ENCODE measurements at places on chromosomes 1 and 21.

- no peak for DNase-seq
These were observed 137.6 kb downstream of the MIS18A start for GRCh38 chr21:32141318-32141633.

DNA sequence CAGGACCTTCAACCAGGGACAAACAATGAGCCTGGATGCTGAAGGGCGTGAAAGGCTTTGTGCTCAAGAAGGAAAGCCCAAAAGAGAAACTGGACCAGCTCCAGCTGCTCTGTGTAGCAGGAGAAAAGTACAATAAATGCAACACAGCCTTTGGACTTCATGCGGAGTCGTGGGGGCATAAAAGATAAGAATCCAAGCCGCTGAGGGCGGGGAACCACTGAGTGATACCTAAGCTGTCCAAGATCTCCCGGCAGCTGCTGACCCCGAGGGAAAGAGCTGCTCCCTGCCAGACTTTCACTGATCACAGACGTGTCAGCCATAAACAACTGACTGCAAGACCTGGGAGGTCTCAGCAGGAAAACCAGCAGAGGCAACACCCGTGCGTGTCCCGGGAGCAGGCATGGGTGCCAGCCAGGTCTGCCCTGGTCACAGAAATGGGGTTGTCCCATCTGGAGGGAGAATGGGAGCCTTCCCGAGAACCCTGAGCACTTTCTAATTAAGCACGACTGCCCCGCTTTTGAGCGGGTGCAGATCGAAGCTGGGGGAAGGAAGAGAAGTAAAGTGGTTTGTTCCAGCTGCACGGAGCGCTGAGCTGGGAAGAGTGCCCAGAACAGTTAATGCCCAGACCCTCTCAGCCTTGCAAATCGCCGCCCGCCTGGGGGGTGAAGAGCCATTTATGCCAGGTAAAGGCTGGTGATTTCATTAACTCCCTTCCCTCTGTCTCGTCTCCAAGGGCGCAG, 68.3 kb upstream of the TARDBP start:
- no peak for DNase-seq

DNA sequence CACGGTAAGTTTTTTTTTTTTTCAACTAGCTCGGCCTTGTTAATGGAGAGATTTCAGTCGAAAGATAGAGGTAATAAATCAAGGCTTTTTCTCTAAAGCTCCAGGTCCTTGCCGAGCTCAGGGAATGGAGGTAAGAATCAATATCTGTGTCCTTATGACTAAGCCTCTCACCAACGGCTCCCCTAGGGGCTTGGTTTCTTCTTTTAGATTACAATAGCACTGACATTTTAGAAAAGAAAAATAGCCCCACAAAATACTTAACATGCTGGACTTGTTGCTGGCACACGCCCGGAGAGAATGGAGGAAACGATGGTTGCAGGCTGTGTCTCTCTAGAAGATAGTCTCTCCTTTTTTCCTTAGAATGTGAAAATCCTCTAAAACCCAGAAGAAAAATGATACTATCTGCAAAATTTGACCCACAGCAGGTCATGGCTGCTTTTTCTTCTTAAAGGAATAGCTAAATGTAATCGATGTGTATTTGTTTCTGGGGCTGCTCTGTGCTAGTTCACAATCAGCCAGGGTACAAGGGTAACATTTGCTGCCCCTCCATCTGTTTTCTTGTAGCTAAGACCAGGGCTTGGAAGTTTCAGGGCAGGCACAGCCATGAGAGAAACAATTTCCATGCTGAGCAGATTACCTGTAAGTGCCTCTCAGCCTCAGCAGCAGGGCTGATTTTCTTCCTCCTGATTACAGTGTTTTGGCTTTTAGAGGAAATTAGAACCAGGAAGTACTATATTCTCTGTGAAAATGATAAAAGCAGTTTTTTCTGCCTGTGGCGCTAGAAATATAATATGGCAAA, 86.2 kb upstream of the GNG12 start:
- no peak for DNase-seq

DNA sequence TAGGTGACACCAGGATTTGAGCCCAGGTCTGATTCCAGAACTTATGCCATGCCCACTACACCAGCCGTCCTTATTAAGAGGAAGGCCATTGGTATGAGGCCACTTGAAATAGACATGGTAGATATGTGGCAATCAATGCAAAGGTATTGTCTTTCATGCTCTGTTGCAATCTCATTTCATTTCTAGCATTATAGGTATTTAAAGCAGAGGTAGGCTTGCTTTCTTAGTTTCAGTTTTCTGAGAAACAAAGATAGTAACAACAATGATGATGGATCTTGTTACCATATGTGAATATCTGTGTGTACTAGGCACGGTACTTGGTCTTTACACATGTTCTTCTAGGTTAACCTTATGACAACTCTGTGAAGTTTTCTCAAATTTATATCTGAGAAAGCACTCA, 113.1 kb downstream of the FGGY start:
- DNase-seq = no peak

- DNase-seq = no peak
These were observed 57.7 kb upstream of the NUF2 start for GRCh38 chr1:163263818-163264655.

DNA sequence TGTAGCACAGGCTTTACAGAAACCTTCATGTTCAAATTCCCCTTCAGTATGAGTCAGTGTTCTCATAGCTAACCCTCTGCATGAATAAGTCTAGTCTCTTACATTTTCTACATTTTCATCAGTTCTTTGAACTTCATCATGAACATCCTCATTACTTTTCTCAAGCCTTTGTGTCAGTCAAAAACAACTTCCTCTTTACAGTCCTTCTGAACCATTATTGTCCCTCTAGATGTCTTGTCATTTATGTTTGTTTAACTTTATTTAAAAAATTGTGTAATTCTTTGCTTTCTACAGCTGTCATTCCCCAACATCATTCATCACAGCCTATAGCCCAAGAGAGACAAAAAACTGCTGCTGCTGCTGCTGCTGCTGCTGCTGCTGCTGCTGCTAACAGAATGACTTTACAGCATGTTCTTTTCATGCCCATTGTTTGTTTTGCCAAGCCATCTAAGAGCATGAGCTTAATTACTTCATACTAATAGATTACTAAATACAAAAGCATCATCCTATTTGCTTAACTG, 133.1 kb downstream of the LRRC40 start:
- no peak for DNase-seq

- no peak for DNase-seq
These were observed 168.7 kb downstream of the CAMTA1 start for GRCh38 chr1:6953907-6954364.

DNA sequence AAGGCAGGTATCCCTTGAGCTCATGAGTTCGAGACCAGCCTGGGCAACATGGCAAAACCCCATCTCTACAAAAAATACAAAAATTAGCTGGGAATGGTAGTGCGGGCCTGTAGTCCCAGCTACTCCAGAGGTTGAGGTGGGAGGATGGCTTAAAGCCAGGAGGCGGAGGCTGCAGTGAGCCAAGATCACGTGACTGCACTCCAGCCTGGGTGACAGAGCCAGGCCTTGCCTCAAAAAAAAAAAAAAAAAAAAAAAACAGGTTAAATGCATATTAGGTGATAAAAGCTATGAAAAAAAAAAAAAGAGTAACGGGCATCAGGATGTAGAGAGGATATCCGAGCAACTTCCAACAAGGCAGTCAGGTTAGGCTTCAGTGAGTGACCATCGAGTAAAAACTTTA, 2.8 kb upstream of the SRRM1 start:
- no peak for DNase-seq

DNA sequence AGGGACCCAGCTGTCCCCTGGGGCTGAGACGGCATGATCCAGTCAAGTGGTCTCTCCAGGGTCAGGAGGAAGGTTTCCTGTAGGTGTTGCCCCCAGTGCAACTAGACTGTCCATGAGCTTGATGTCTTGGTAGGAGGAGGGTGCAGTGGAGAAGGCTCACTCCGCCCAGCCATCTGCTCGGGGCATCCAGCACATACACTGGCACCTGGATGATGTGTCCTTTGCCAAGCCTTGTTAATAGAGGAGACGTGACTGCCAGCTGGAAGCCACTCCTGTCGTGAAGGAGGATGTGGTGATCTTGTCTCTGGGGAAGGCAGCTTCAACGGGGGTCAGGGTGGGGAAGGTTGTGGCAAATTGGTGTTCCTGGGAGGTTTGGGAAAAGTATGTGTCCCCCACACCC, 6.2 kb downstream of the DISP3 start:
- DNase-seq = no peak
